ENCODE measurements at places on chromosomes 3 and 15. TPM values are rescaled to one million over a fixed set of nuclear protein-coding genes. Genes with fewer than 3 reads are reported as not detected.

DNA sequence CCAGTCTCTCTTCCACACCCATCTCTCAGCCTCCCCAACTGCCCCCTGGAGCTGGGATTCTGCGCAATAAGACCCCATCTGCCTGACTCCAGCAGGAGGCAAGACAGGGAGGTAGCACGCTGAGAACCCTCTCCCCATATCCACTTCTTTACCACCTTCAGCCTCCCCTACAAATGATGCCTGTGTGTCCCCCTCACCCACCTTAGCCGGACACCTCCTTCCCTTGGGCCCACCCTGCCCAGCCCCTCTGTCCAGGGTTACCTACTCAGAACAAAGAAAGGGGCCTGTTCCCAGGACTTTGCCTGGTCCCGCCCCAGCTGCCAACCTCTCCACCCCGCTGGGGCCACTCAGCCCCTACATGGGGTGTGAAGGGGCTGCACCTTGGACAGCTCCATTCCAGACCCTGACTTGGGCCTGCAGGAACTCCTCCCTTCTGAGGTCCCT lies 40.8 kb upstream of the ATP2B2 start:
- peaks cover 7% of the 10 kb centered on the region for H3K4me1 ChIP-seq
- no peak for DNase-seq
- peaks cover 12% of the 10 kb centered on the region for H3K27me3 ChIP-seq
- H3K27ac ChIP-seq = no peak overlapping the region
- no peaks in the 10 kb centered on the region for H3K36me3 ChIP-seq

- no peak overlapping the region for H3K4me3 ChIP-seq
- DNase-seq = peak; percentile 68
- peaks cover 17% of the 10 kb centered on the region for H3K4me1 ChIP-seq
- no peaks in the 10 kb centered on the region for H3K36me3 ChIP-seq
- no peak overlapping the region for H3K27ac ChIP-seq
These were observed 4.2 kb upstream of the CHRM5 start for GRCh38 chr15:33963831-33964664.

- DNase-seq = peak; percentile 69
- no peak overlapping the region for H3K4me3 ChIP-seq
- no peak overlapping the region for H3K27ac ChIP-seq
- H3K36me3 ChIP-seq = no peaks in the 10 kb centered on the region
- peaks cover 11% of the 10 kb centered on the region for H3K4me1 ChIP-seq
- peaks cover 6% of the 10 kb centered on the region for H3K27me3 ChIP-seq
These were observed 280.6 kb downstream of the ROBO2 start for GRCh38 chr3:77320514-77320913.

- peak overlapping the region; percentile 98 for H3K4me3 ChIP-seq
- no peaks in the 10 kb centered on the region for H3K36me3 ChIP-seq
- no peaks in the 10 kb centered on the region for H3K27me3 ChIP-seq
- peaks cover 16% of the 10 kb centered on the region for H3K4me1 ChIP-seq
- no peak overlapping the region for H3K27ac ChIP-seq
These were observed 620 bp upstream of the ANP32A start for GRCh38 chr15:68821190-68821840.

- no peak overlapping the region for H3K4me3 ChIP-seq
- DNase-seq = peak; percentile 38
- H3K4me1 ChIP-seq = no peaks in the 10 kb centered on the region
- no peak overlapping the region for H3K27ac ChIP-seq
These were observed 332.1 kb downstream of the ARRDC4 start for GRCh38 chr15:98292442-98293240.

GRCh38 chr15:57185507-57186074 lies 190.7 kb upstream of the CGNL1 start:
- no peaks in the 10 kb centered on the region for H3K36me3 ChIP-seq
- H3K27ac ChIP-seq = no peak overlapping the region
- no peak overlapping the region for H3K4me3 ChIP-seq
- no peak for DNase-seq
- no peaks in the 10 kb centered on the region for H3K4me1 ChIP-seq
- no peaks in the 10 kb centered on the region for H3K27me3 ChIP-seq

DNA sequence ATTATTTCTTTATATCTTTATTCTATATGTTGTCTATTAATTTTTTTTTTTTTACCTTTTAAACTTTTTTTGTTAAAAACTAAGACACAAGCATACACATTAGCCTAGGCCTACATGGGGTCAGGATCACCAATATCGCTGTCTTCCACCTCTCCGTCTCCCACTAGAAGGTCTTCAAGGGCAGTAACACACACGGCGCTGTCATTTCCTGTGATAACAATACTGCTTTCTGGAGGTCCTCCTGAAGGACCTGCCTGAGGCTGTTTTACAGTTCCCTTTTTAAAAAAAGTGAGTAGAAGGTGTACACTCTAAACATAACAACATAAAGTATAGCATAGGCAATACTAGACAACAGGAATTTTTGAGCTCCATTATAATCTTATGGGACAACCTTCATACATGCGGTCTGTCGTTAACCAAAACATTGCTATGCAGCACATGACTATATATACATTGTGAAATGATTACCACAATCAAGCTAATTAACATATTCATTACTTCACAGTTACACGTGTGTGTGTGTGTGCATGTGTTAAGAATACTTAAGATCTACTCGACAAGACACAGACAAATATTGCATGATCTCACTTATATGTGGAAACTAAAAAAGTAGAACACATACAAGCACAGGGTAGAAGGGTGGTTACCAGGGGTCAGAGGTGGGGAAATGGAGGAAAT lies 20.8 kb downstream of the RAB6B start:
- DNase-seq = no peak
- H3K27me3 ChIP-seq = no peaks in the 10 kb centered on the region
- H3K27ac ChIP-seq = no peak overlapping the region
- no peak overlapping the region for H3K4me3 ChIP-seq

DNA sequence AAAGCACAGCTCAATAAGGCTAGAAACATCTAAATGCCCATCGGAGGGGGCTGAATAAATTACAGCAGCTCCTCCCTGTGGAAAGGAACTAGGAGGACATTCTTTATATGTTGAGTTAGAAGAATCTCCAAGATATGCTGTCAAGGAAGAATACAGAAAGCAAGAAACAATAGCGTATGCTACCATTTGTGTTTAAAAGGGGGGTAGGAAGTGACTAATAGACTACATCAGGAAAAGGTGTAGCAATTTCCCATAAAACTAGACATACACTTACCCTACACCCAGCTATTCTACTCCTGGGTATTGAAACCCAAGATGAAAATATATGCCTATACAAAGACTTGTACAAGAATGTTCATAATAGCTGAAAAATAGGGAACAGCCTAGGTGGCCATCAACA lies 21.6 kb downstream of the SEC61A1 start:
- H3K27ac ChIP-seq = peak overlapping the region; percentile 45
- peak; percentile 55 for DNase-seq
- peaks cover 25% of the 10 kb centered on the region for H3K36me3 ChIP-seq
- H3K27me3 ChIP-seq = no peaks in the 10 kb centered on the region

The MRPL46 gene
- total RNA-seq = 42.7 TPM

The P2RY14 gene
- not detected for total RNA-seq

The PRR20G gene
- not detected for total RNA-seq
